Posterior cingulate gyrus (tissue), 11 donors: ENCODE measurements at places on chromosomes 7 and 10.

GRCh38 chr7:74302745-74303221, 13.6 kb downstream of the CLIP2 start:
- DNase-seq = no peak

- peak; percentile 46 for DNase-seq
Measured at GRCh38 chr10:75263806-75264205, 28.0 kb upstream of the COMTD1 start.

DNA sequence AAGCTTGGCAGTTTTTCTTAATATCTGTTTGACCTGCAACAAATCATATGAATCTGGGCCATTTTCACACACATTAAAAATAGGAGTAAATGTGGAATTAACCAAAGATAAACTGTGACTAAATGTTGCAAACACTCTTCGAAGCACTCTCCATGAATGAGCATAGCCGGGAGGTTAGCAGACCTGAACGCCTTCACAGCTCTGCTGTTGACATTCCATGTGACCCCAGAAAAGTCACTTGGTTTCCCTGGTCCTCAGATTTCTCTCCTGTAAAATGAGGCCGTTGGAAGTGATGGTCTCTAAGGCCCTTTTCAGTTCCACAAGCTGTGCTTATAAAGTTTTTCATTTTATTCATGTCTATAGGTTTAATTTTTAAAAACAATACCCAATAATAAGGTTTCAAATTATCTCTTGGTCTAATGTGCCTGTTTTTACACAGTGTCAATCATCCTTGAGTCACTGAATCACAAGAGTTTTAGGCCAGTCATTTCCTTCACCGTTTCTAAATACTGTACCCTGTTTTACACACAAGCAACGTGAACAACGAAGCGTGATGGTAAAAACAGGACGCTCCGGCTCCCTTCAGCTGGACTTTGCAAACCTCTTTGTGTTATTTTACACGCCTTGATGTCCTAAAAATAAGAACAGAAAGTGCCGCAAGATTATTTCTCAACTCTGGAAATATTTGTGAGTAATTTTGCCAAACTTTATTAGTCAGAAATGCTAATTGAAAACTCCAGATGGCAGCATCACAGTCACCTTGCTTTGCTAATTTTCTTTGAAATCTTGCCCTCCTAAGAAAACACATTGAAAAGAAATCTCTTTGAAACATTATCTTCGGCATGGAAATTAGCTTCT, 38.6 kb upstream of the MET start:
- no peak for DNase-seq

DNA sequence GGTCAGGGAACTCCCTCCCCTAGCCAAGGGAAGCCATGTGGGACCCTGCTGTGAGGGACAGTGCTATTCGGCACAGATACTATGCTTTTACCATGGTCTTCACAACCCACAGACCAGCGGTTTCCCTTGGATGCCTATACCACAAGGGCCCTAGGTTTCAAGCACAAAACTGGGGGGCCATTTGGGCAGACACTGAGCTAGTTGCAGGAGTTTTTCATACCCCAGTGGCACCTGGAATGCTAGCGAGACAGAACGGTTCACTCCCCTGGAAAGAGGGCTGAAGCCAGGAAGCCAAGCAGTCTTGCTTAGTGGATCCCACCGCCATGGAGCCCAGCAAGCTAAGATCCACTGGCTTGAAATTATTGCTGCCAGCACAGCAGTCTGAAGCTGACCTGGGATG, 156.8 kb downstream of the THSD7A start:
- DNase-seq = no peak

- DNase-seq = no peak
Measured at GRCh38 chr10:120075349-120075748, 182.8 kb downstream of the SEC23IP start.

DNA sequence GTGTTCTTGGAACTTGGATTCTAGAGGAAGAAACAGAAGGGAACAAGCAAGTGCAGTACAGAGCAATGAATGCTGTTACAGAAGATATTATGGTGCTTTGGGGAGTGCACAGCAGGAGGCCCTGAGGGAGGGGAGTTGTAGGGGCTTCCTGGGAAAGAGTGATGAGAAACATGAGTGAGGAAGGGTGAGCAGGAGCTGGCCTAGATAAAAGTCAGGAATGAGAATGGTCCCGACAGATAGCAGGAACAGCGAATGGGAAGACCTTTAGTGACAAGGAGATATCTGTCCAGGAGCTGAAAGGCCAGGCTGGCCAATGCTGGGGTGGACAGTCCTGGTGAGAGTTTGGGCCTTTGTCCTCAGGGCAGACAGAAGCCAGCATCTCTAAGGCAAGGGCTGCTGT, 20.6 kb upstream of the CCNJ start:
- no peak for DNase-seq

- DNase-seq = no peak
Measured at GRCh38 chr10:131833013-131833412, 67.8 kb upstream of the PPP2R2D start.

DNA sequence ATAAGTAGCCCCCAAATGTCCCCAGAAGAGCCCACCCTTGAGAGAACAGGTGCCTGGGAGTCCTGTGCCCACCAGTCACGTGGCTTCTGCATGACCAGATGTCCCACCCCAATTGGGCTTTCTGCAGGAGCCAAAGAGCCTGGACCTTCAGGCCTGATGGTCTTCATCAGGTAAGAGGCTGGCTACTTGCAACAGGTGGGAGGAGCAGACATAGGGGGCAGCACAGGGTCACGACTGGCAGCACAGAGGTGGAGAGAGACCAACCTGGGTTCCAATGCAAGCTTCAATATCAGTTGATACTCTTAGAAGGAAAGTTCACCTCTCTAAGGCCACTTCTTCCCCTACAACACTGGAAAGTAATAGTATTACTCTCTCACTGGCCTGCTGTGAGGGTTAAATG, 288.0 kb downstream of the ELMO1 start:
- DNase-seq = no peak

DNA sequence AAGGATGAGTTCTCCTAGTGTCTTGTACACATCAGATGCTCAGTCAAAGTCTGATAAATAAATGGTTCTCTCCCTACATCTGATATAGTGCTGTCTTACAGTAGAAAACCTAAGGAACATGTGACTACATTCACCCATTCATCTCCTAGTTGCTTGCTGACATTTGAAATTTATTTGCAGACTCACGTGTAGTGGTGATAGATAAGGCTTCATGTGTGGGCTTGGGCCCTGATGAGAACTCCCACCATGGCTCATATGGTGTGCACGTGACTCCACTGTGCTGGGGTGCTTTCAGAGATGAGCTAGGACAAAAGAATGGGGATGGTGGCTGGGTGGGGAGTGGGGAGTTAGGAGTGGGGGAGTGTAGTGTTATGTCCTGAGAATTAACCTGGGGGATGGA, 287.3 kb downstream of the RPS24 start:
- no peak for DNase-seq

- DNase-seq = peak; percentile 44
Measured at GRCh38 chr10:113060201-113061053, 110.4 kb downstream of the TCF7L2 start.

GRCh38 chr10:5557040-5557721, 32.4 kb downstream of the CALML3 start:
- no peak for DNase-seq

DNA sequence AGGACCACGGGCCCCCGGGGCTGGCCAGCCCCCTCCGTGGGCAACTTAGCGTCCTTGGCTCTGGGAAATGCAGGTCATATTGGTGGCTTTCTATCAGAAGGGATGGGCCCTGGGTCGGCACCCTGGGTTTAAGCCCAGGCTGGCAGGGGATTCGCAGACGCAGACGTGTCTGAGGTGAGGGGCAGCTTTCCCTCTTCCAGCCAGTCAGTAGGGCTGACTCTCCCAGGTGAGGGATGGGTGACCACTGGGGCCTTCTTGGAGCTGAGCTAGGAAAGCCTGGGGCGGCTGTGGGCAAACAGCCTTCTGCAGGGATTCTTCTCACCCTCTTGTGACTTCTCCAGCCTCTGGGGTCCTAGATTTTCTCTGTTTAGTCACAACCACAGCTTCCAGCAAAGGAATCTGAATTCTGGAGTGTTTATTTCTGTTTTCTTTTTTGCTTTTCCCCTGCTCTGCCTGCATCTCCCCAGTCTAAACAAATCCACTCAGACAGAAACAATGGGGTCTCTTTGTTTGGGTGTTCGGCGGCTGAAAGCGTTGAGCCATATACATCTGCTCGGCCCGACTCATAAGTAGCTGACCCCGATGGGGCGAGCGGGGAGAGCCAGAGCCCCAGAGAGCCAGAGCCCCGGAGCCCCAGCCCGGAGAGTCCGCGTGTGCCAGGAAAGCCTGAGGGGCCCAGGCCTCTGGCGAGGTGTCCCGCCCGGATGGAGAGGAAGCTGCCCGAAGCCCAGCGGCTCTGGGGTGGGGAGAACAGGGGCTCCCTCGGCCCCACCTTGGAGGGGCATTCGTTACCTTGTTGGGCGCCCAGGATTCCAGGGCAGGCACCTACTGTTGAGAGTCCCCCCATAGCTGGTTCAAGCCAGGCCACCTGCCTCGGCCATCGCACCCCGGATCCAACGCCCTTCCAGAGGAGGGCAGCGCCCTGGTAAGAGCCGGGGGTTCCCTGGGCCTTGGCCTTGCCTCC, 2.0 kb downstream of the MNX1 start:
- DNase-seq = no peak

GRCh38 chr10:86600296-86600695, 54.1 kb upstream of the OPN4 start:
- DNase-seq = no peak

DNA sequence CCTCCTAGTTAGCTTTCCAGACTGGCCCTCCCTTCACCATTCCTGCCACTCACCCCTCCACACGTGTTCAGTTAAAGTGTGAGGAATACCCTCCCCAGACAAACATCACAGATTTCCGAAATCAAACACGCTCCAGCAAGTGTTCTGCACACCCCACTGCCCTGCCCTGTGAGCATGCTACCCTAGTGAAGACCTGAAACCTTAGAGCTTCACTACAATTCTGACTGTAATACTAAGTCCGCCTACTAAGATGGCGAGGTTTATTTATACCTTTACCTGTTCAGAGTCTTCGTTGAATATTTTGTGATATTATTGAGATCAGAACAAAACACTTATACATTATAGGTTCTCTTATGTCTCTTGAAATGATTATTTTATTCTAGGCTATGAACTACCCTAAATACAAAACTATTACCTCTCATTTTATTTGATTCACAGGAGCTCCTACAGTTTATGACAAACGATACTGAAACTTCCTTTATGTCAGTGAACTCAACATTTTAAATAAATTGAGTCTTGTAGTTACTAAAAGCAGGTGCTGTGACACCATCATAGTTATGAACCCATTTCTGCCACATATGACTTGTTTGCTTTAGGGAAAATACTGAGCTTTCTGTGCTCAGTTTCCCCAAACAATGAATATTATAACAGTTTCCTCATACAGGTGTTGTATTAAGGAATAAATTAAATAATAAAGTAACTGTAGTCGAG, 8.6 kb downstream of the SCIN start:
- no peak for DNase-seq
